ENCODE measurements at places on chromosomes 2 and 18.

- DNase-seq: peak; percentile 15
Observed at GRCh38 chr2:241009601-241010530, 11.4 kb downstream of the SNED1 start.

- no peak for DNase-seq
Observed at GRCh38 chr2:159402790-159403189, 116.3 kb upstream of the WDSUB1 start.

GRCh38 chr18:42338683-42339082, 383.6 kb downstream of the PIK3C3 start:
- DNase-seq: no peak

DNA sequence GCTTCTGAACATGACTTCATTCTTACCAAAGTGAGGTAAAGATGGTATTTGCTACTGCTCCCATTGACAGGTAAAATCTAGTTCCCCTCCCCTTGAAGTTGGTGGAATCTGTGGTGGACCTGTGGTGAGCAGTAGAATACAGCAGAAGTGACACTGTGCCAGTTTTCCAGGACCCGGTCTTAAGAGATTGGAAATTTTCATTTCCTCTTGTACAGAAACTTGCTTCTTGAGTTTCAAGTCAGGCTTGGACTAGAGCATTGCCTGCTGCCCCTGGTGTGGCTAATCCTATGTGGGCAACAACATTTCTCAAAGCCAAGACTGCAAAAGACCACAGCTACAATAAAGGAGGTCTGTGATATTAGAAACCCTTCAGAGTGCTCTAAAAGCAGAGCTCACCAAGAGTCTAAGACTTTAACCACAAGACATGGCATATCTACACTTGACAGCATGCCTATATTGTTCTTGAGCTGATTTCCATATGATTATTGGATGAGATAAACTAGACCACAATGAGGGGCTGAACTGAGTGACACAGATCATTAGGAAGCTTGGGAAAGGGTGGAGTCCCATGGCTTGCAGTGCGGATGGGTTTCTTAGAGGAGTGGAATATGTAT, 458.1 kb downstream of the BCL11A start:
- DNase-seq: no peak

GRCh38 chr2:19784456-19784855, 117.3 kb downstream of the TTC32 start:
- DNase-seq: no peak

- DNase-seq: no peak
Observed at GRCh38 chr2:212773808-212774339, 235.3 kb upstream of the ERBB4 start.

DNA sequence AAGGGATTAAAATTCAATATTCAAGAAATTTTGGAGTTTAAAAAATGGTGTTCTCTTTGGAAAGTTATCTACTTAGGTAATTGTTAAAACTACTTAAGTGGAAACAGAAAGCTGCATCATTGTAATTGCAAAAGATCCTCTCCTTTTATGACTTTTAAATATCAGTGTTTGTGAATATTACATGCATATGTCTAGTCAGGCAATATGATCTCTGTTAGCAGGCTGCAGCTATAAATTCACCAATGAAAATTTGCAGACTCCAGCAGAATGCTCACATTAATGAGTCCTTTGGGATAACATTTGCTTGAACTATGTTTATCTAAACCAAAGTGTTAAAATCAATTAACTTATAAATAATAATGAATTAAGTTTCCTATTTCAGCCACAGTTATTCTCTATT, 59.2 kb upstream of the CSRNP3 start:
- no peak for DNase-seq

GRCh38 chr18:45749918-45750689, 26.1 kb downstream of the SLC14A1 start:
- DNase-seq: no peak

DNA sequence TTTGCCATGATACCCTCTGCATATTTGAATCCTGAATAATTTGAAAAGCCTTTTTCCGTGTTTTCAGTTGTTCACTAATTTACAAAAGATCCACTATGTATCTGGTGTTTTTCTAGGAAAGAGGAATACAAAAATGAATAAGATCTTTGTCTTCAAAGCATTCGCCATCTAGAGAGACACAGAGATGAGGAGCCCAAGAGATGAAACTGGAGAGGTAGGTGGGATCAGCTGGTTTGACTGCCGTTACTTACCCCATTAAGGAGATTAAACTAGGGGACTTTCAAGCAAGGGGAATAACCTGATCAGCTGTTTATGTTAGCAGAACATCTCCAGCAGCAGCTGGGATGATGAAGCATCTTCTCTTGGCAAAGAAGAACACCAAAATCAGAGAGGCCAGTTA, 150.2 kb upstream of the SATB2 start:
- no peak for DNase-seq

- DNase-seq: no peak
Observed at GRCh38 chr2:235695602-235695895, 201.7 kb downstream of the AGAP1 start.

GRCh38 chr2:190443778-190444481, 35.8 kb downstream of the MFSD6 start:
- no peak for DNase-seq

GRCh38 chr2:67854798-67855197, 208.0 kb downstream of the C1D start:
- no peak for DNase-seq

DNA sequence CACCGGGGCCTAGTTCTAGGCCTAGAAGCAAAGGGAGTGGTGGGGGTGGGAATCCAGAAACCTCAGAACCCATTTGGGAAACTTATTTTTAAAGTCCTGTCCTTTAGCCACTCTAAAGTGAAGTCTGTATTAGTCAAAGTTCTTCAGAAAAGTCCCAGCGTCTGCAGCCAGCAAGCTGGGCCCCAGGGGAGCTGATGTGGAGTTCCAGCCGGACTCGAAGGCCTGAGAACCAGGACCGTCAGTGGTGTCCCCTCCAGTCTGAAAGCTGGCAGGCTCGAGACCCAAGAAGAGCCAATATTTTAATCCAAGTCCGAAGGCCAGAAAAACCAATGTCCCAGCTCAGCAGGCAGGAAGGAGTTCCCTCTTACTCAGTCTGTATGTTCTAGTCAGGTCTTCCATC, 32.4 kb downstream of the ID2 start:
- no peak for DNase-seq

GRCh38 chr18:72727776-72728175, 140.0 kb downstream of the NETO1 start:
- no peak for DNase-seq

DNA sequence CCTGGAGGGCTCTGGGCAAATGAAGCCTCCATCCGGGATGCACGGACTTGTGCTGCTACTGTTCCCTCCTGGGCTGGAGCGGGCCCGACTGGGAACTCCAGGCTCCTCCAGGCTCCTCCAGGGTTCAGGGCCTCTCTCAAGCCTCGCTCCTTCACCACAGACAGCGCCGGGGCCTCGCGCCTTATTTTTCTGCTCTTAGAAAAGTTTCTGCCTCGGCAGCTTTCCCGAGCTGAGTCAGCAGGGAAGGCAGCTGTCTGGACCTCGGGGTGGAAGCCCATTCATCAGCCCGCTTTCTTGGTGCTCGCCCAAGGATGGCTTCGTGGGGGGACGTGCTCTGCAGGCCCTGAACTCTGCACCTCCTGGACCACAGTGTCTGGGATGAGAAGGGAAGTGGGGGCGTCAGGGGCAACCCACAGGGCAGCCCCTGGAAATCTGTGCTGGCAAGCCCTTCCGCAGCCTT, 12.9 kb upstream of the TEX51 start:
- no peak for DNase-seq

DNA sequence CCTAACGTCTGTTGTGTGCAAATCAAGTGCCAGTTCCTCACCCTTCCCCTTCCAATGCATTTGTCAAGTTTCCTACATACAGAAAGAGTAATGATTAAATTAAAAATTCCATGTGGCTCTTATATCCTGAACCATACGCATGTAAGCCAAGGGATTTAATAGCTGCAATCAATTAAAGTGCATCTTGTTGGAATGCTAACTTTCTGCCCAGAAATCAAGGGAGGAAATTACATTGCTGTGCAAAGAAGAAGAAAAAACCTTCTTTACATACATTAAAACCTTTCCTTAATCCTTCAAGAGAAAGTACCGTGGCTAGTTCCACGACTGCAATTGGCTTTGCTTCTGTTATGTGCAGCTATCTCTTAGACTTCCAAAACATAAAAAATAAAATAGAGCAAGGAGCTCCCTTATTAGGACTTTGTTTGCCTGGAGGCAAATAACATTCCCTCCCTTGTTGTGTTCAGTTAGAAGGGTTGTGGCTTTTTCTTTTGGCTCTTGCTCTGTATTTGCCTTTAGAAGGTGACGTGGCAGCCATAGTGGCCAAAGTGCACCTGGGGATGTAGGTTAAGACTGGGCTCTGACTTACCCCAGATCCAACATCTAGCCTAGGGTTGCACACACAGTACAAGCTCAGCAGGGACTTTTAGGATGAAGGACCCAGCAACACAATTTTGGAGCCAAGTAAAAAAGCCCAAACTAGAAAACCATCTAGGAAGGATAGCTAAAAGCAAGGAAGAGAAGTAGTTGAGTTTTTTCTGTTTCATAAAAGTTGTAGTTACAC, 158.3 kb downstream of the ANTXR1 start:
- DNase-seq: no peak

GRCh38 chr2:127020536-127020935, 86.4 kb downstream of the BIN1 start:
- DNase-seq: no peak

- DNase-seq: no peak
Observed at GRCh38 chr18:53268455-53268854, 928.5 kb downstream of the DCC start.

DNA sequence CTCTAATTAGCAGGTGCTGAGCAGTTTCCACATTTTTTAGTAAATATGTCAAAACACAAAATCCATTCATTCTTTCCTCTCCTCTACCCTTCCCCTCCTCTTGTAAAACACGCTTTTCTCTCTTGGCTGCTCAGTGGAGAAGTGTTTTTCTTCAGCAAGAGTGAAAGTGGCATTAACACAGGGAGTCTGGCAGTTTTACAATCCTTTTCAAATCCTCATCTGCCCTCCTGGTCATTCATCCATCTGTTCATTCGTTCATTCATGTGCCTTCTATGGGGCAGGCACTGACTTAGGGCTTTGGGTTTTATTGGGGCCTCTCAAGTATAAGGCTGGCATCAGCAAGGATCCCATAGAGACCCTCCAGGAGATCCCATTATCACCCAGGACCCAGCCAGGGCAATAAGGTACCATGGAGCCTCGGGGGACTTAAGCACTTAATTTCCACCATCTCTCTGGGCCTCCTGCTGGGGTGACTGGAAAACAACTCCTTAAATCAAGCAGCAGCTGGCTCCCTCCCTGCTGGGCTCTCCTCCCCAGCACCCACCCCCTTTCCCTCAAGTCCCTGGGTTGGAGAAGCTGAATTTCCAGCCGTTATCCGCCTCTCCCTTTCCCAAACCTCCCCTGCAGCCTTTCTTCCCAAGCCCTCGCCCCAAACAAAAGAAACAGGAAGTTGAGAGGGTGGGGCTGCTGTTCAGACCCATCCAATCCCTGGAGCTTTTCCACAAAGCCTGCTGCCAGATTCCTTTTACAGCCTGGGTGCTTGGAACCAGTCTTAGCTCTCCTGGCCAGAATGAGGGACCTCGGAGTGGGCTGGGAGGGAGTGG, 32.6 kb downstream of the MARCHF4 start:
- DNase-seq: no peak

DNA sequence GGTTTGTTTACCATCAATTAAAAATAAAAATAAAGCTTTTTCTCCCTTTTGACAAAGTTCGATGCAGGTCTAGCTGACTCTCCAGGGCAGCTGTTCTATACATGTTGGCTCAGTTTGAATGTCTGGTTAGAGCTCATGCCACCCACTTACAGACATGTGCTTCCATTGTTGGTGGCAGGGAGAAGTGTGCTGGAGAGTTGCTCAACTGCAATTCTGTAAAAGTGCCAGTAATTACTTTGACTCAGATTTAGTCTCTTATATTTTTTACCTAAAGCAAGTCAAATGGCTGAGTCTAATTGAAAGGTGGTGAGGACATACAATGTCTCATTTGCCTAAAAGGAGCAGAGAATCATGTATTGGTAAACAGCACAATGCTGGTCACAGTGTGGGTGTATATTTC, 609.1 kb upstream of the SYT4 start:
- no peak for DNase-seq

DNA sequence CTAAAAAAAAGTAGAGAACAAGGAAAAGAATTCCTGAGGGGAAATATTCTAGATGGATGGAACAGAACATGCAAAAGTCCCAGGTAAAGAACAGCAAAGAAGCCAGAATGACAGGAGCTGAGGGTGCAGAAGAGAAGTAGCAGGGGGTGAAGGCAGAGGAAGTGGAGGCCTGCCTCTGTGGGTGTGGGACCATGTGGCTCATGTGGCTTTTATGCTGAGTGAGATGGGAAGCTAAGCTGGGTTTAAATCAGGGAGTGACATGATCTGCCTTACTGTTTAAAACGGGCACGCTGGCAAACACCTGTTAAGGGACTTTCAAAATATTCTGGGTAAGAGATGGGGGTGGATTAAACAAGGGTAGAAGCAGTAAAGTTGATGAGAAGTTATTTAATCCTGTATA, 40.0 kb downstream of the GKN2 start:
- no peak for DNase-seq

DNA sequence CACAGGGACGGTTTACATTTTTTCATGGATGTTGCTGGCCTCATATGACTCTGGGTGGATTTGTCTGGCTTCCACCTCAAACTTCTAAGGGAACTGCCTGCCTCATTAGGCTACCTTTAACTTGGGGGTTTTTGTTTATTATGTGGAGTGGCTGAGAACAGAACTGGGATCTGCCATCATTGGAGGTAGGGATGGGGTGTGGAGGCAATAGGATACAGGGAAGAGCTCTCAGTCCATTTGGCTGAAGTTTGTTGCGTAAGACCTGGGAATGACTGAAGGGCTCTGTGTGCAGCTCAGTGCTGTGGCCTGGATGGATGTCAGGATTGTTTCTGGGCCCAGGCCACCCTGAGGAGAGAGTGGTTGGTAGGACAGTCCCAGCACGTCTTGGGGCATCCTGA, 31.2 kb downstream of the ASB1 start:
- DNase-seq: no peak

DNA sequence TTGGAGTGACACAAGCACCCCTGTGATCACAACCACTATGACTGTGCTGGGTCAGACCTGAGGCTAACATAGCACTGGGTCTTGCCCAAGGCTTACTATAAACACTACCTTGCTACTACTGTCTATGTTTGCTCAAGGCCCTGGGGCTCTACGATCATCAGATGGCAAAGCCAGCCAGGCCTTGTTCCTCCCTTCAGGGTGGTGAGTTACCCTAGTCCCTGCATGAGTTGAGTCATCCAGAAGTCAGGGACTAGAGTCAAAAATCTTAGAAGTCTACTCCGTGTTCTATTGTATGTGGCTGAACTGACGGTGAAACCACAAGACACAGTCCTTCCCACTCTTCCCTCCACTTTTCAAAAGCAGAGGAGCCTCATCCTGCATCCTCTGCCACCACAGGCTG, 551.2 kb upstream of the FSIP2 start:
- DNase-seq: no peak

GRCh38 chr2:45173513-45173912, 164.3 kb upstream of the SIX2 start:
- DNase-seq: no peak

DNA sequence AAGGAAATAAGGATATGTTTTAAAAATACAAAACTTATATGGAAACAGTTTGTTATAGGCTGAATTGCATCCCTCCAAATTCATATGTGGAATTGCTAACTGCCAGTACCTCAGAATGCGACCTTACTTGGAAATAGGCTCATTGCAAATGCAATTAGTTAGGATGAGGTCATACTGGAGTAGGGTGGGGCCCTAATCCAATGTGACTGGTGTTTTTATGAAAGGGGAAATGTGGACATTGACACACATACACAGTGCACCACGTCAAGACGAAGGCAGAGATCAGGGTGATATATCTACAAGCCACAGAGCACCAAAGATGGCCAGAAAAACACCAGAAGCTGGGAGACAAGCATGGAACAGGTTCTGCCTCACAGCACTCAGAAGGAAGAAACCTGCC, 494.2 kb downstream of the TSN start:
- DNase-seq: no peak
